ENCODE measurements at places on chromosomes 12 and 14.

DNA sequence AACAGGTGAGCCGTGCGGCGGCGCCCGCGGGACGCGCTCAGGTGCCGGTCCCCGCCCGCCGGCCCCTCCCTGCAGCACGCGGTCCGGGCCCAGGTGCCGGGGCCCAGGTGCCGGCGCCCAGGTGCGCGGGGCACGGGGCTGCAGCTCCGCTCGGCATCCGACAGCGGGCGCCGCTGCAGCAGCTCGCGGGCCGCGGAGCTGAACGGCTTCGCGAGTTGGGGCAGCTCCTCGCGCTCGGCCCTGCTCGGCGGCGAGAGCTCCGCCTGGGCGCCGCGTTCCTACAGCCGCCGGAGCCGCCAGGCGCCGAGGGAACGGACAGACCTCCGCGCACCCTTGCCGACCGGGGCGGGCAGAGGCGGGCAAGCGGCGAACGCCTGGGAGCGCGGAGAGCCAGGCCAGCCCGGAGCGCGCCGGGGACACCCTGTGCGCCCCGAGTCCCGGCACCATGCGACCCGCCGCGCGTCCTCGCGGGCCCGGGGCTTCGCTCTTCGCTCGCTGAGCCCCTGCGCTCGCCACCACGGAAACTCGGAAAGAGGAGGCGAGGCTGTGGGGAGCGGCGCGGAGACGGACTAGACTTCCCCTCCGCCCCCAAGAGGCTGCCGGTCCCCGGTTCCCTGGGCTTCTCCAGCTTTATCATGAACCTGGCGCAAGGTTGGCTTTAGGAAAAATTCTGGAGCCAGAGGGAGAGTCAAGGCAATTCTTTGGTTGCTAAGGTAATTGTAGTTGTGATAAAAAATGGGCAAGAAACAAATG, at the start of gene RGS6:
RGS6 (plus strand) TSS at position 201 of the 753 bp plus-strand sequence.
- DNase-seq = no peak

DNA sequence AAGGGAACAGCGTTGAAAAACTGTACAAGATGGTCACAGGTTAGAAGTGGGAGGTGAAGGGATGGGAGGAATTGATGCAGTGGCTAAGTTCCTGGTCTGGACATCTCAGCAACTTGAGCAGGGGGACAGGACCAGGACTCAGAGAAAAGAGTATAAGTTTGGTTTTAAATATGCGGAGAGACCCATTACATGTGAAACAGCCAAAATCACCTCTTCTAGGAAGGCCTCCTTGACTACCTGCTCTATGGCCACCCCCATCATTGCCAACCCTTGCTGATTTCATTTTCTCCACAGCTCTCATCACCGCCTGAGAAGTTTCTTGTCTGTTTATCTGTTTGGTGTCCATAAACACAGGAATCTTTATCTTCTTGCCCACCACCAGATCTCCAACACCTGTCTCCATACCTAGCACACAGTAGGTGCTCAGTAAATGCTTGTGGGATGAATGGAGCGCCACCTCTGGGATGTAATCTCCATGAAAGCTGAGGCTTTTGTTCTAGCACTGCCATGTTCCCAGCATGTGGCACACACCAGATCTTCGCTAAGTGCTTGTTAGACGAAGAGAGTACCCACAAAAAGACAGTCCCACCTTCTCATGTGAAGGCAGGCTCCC, 11.2 kb upstream of the PHETA1 start:
- no peak for DNase-seq

DNA sequence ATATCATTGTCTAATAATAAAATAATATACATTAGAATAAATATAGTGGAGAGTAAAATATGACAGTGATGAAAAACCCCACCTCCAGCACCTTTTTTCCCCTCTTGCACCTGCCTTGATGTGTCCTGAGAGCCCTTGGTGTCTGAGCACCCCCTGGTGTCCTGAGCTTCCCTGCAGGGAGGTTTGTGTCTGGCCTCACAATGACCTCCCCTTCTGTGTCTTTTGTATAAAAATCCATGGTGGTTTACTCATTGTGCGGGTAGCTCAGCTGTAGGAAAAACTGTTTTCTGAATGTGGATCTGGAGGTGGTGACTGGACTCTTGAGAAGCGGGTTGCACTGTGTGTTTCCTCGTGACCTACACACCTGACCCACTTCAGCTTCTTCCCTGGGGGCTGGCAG, 636.9 kb downstream of the TMEM121 start:
- DNase-seq = no peak

GRCh38 chr14:20690848-20691640, 2.5 kb downstream of the ANG start:
- peak; percentile 63 for DNase-seq

- DNase-seq = no peak
Measured at GRCh38 chr12:53340398-53340797, 4.2 kb upstream of the SP7 start.

GRCh38 chr12:89087149-89087825, 265.0 kb downstream of the DUSP6 start:
- DNase-seq = no peak

GRCh38 chr12:57124261-57124877, 3.9 kb upstream of the LRP1 start:
- DNase-seq = no peak

GRCh38 chr14:20383636-20384035, 29.7 kb downstream of the TEP1 start:
- DNase-seq = no peak

GRCh38 chr12:21571046-21571445, 33.6 kb downstream of the GYS2 start:
- no peak for DNase-seq

Data from right renal pelvis (tissue), 4 donors.